ENCODE measurements at places on chromosomes 7 and 10.

- no peak for DNase-seq
Observed at GRCh38 chr10:15353471-15354017, 17.5 kb downstream of the FAM171A1 start.

DNA sequence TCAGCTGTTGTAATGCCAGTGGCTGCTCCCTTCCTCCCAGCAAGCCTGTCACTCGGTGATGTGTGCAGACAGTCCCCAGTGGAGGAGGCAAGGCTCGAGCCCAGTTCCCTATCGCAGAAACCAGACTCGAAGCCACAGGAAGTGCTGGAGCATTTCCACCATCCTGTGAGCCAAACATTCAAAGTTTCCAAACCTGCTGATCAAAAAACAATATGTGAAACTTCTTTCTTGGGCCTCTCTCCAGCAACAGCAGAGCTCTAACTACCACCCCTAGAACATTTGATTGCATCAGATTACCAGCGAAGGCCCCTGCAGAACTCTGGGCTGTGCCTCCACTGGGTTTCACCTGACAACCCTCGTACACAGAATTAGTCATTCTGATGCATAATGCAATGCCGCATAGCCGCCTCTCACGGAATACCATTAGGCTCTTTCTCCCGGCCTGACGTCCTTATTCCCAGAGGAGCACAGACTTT is 94.0 kb downstream of the ELMO1 start:
- DNase-seq = peak; percentile 19

DNA sequence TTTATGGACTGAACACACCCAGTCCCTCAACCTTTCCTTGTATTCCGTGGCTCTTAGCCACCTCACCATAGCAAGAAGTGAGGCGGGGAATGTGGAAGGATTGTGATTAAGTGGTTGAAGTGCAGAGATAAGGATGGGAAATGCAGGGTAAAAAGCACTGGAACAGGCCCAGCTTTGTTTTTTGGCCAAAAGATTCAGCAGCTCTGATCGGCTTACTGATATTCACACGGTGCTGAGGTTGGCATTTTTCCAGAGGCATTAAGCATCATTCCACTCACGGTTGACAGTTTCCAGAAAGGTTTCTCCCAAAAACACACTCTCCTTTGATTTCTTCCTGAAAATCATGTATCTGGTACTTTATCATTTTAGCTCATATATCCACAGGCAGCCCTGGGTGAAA is 544.2 kb downstream of the CNTNAP2 start:
- no peak for DNase-seq

DNA sequence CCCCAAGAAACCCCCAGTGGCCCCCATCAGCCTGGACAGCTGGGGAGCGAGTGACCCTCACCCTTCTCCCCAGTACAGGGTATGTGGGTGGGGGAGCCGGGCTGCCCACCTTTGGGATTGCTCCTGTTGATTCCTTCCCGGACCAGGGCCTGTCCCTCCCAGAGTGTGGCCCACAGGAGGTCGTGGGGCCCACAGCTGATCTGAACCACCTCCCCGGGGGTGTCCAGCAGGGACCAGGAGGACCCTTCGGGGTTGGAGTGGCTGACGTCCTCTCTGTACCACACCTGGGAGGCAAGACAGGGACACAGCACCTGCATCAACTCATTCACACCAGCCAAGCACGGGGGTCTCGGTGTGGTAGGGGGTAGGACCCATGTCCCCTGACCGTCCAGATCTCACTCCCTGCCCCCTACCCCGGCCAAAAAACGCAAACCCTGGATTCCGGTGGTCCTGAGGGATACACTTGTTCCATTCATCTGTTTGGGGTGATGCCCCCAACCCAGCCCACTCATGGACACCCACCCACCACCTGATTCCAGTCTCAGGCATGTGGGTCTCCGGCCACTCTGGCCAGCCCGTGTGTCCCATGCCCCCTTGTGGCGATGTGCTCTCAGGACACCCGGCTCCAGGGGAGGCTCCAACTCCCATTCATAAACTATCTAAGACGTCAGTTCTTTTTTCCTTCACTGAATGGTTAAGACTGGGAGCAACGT is 10.9 kb downstream of the TECPR1 start:
- peak; percentile 53 for DNase-seq

DNA sequence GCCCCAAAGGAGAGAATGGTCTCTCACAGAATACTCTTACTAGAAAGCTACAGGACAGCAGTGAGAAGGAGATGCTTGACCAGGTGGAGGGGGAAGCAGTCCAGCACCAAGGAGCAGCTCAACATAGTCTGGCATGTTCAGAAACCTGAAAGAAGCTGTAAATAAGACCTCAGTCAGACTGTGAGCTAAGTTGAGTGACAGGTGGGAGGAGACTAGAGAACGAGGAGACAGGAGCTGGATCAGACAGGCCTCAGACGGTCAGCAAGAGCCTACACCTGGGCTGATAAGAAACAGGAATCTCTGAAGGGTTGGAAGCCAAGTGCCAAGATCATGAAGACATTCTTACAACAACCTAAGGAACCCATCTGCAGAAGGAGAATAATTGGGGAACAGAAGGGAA is 54.5 kb downstream of the ELMO1 start:
- DNase-seq = no peak

DNA sequence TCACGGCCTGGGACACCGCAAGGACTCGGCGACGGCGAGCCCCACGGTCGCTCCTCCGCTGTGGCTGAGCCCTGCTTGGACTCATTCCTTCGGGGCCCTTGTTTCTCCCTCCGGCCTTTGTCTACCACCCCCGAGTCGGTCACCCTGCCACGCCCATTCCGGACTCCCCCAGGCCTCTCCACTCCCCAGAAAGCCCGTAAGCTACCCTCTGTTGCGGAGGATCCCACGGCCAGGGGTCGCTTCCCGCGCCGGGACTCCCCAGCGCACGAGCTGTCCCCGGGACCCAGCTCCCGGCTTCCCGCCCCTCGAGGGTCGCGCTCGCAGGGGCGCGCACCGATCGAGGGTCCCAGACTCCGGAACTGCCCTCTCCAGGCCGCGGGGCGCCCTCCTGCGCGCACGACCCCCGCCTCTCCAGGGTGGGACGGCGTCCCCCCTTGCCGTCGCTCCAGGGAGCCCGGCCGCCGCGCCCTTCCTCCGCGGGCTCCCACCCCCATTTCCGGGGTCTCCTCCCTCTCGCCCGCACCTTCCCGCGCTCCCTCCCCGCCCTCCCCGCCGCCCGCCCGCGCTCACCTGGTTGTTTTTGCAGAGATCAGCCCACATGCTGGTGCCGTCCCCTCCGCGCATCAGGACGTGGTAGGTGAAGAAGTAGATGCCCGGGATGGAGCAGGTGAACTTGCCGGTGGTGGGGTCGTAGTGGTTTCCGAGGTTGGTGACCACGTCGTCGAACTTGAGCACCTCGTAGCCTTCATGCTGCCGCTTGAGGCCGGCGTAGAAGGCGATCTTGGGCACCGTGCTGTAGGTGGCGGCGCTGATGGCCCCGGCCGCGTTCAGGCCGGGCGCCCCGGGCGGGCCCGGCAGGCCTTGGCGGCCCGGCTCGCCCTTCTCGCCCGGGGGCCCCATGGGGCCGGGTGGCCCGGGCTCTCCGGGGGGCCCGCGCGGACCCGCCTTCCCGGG is 1.5 kb downstream of the C1QL3 start:
- no peak for DNase-seq

- DNase-seq = no peak
Observed at GRCh38 chr10:69125554-69125953, 1.6 kb downstream of the VPS26A start.

GRCh38 chr7:36276428-36277248 is 113.0 kb upstream of the ANLN start:
- DNase-seq = no peak

- no peak for DNase-seq
Observed at GRCh38 chr10:125756196-125756595, 19.4 kb downstream of the MMP21 start.

GRCh38 chr10:32190890-32191491 is 134.8 kb upstream of the KIF5B start:
- DNase-seq = peak; percentile 62

GRCh38 chr10:124646483-124647352 is 97.5 kb downstream of the FAM53B start:
- DNase-seq = peak; percentile 74
